Naive thymus-derived CD4-positive, alpha-beta T cell (primary cell): ENCODE measurements at places on chromosomes 12 and 14.

GRCh38 chr12:31009976-31010375 lies 63.7 kb upstream of the DDX11 start:
- DNase-seq: no peak

DNA sequence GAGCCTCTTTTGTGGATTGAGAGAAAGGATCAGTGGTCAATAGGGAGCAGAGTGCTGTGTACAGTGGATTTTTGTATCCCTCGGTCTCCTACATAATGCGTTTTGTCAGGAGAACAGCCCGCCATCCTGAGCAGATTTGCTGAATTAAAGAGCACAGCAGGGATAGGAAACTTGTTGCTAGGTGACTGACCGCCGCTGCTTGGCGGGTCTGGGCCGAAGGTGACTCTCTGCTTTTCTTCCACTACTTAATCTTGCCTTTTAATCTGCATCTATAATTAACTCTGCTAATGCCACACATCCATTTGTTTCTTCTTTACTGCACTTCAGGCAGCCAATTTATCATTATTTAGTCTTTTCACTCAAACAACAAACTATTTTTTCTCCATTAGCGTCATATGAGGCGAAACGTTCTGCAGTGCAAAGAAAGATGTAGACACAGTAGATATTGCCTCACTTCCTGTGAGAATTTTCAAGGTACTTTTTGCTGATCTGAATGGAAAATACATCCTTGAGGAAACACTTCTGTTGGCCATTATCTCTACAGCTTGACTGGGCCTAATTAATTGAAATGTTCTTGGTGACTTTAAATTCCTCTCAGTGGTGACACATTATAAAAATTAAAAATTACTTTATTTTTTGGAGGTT lies 108.0 kb downstream of the PPM1A start:
- DNase-seq: no peak

DNA sequence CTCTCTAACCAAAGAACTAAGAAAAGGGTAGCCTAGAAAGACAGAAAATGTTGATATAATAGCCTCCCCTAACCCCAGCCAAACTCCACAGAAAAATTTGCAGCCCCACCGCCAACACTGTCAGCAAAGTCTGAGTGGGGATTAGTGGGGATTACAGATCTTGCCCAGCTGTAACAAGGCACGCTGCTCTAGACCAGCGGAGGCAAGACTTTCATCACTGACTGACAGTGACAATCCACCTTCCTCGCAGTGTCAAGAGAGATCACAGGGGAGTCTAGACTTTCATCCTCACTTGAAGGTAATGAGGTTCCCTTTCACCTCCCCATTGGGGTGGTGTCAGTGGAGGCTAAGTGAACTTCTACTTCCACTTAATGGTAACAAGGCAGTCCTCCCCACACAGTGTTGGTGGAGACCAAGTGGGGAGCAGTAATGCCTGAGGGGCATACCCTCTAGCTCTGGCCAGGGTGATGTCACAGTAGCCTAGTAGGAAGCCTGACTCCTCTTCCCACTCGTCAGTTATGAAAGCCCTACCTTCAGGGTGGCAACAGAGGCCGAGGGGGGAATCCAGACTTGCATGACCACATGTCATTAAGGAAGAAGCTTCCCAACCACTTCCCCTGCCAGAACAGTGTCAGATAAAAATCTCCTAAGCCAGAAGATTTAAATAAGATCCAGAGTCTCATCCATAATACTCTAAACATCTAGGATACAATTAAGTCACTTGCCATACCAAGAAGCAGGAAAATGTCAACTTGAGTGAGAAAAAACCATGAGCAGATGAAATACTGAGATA lies 91.7 kb upstream of the RASSF8 start:
- no peak for DNase-seq

DNA sequence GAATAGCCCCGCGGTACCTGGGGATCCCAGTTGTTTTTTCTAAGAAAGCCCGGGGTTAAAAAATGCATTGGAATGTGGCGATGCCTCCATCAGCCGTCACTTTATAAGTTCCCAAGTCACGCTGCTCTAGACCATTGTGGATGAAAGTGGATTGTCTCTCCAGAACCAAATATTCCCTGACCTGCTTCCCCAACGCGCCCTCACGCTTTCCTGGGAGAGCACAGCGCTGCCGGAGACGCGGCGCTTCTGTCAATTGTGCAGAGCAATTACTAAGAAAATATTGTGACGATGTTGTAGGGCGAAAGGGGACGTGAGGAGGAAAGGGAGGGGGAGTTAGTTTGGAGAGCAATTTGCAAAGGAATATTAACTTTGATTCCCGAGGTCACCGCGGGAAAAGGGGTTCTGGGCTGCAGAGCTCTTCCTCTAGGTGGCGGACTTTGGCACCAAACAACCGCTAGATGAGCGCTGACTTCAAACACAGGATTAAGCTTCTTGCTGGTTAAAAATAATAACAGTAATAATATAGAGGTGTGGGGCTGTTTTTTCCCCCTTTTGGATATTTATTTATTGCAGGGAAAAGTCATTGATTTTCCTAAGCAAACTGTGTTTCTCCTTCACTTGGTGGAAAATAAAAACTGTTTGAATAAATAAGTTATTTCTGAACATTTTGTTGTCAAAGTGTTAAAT lies 9.6 kb upstream of the FOXG1 start:
- no peak for DNase-seq

GRCh38 chr12:84397846-84398245 lies 514.8 kb downstream of the SLC6A15 start:
- no peak for DNase-seq
